Stimulated activated CD4-positive, alpha-beta T cell treated with anti-CD3 and anti-CD28 coated beads, Interleukin-4, amount 100 ng/mL, for 24 hours (primary cell): ENCODE measurements at places on chromosomes 7 and 10.

DNA sequence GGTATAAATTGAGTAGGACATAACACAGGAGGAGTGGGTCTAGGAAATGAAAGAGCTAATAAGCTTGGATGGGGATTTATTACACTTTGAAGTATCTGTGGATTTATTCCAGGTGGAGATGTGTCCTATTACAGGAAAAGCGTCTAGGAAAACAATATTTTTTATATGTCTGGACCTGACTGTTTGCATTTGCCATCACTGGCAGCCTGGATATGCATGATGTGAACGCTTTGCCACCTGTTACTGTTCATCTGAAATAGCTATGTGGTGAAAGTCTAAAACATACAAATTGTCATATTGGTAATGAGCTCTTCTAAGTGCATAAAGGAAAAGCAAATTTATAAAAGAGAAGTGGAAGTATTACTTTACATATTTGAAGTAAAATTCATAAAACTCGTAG is 31.6 kb upstream of the AGMO start:
- no peak for DNase-seq

- DNase-seq, result no peak
Measured at GRCh38 chr7:92644406-92645113, 54.4 kb upstream of the FAM133B start.

GRCh38 chr7:81140775-81141174 is 221.9 kb upstream of the SEMA3C start:
- DNase-seq, result no peak

- no peak for DNase-seq
Measured at GRCh38 chr10:111086574-111086973, 9.7 kb downstream of the ADRA2A start.

GRCh38 chr10:21292763-21293517 is 232.5 kb downstream of the SKIDA1 start:
- no peak for DNase-seq

- no peak for DNase-seq
Measured at GRCh38 chr7:131071786-131072504, 255.7 kb upstream of the MKLN1 start.

DNA sequence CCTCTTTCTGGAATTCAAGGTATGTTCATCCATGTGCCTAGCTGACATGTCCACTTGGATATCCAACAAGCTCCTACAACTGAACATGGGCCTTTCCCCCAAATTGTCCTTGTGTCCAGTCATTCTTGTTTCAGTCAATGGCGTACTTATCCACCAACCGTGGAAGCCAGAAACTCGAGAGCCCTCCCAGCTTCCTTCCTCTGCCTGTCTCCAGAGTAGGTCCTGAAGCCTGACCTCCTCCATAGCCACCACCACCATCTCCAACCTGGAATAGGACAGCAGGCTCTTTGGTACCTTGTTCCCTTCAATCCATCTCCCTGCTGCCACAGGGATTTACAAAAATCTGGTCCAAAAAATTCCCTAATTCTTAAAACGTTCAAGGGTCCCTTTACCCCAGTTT is 305.1 kb downstream of the RPS24 start:
- DNase-seq, result no peak
